ENCODE measurements at places on chromosomes 1 and 21.

- DNase-seq: no peak
Observed at GRCh38 chr1:244800821-244801220, 34.6 kb upstream of the COX20 start.

GRCh38 chr21:18759267-18759666 is 355.7 kb upstream of the TMPRSS15 start:
- no peak for DNase-seq

- DNase-seq: no peak
Observed at GRCh38 chr21:42650441-42651421, 2.7 kb upstream of the PDE9A start.

GRCh38 chr1:223230161-223230881 is 87.3 kb upstream of the TLR5 start:
- DNase-seq: peak; percentile 32

DNA sequence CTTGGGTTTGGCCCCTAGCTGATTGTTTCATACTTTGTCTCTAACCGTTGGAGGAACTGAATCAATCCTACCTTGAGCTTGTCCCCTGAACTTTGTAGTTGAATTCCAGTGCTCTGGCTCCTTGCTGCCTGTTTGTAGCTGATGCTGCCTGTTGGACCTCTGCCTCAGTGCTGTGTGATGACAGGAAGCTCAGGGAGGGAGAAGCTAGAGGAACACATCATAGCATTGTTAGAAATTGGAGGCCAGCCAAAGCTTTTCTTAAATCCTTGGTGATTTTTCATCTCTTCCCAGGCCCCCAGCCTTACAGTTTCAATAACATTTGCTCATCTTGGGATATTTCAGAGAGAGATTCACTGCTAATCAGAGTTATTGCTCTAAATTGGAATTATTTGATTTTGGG is 34.0 kb downstream of the MACF1 start:
- DNase-seq: no peak

DNA sequence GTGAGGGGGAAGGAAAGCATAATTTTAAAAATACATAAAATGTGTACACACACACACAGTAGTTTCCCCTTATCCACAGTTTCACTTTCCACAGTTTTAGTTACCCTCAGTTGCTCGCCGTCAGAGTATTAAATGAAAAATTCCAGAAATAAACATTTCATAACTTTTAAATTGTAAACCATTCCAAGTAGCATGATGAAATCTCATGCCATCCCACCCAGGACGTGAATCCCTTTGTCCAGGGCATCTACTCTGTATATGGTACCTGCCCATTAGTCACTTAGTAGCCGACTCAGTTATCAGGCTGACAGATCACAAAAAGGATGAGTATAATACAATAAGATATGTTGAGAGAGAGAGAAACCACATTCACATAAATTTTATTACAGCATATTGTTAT is 36.2 kb downstream of the EPS15 start:
- DNase-seq: no peak

DNA sequence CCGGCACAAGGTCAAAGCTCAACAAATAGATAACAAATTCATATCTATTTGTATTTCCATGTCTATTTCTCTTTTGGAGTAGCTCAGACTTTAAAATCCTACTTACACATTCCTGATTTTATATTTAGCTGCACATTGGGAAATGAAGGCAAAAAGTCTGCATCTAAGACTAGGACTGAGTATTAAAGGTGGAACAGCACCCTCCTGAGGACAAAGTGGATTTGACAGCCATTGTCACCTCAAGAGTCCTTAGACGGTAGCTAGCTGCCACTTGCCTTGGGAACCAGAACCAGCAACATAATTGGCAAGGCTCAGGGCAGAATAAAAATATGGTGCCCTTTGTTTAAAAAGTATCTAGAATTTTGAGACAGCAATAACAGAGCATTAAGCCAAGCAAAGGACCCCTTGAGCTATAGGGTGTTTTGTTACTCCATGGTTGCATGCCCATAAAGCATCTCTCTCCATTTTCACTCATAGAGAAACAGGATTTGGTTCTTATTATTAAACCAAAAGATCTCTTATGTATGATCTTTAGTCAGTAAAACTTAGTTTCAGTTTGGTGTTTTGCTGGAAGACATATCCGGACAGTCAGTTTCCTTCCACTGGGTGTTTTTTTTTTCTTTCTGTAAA is 30.0 kb upstream of the SGIP1 start:
- DNase-seq: peak; percentile 74

DNA sequence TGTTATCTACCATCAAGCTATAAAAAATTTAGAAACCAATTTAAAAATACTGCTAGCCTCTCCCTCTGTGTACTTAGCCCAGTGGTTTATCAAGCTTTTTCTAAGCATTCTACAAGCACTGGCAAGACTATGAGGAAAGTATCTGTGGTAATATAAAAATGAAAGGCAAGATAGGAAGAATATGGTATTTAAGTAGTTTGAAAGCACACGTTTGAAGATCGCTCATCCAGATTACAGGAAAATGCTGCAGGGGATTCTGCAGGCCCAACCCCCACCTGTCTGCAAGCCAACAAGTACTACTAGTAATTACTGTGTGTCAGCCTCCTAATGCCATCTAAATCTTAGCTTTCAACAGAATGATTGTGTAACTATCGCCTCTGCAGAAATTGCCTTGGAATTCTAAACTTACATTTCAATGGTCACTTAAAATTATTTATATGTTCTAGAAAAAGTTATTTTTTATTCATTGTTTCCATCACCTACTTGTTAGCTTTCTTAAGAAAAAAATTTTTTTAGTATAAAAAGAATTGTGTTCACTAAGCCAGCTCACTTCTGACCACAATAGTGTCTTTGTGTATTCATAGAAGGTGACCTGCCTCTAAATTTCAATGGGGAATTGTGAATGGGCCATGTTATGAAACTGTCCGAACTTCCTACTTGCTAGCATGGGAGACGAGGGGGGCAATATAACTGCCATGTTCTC is 8.5 kb downstream of the ERRFI1 start:
- DNase-seq: no peak

GRCh38 chr1:198064181-198064580 is 92.6 kb upstream of the NEK7 start:
- DNase-seq: no peak

DNA sequence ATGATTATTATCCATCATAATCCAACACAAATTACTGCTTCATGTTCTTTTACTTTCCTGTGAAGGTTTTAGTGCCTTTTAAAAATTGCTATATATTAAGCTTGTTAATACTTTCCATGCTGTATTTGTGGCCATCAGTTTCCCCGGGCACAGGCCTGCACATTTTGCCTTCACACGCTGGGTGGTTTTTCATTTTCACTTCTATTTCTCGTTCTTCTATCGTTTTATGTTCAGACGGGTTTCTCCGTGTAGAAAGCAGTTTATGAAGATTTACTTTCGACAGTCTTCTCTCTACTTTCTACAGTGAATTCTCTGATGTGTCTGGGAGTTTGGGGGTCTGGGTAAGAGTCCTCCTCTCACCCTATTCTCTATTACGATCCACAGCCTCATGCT is 9.5 kb downstream of the RUNX3 start:
- no peak for DNase-seq

GRCh38 chr1:198118134-198118533 is 38.7 kb upstream of the NEK7 start:
- no peak for DNase-seq

- no peak for DNase-seq
Observed at GRCh38 chr1:240194120-240194519, 102.4 kb downstream of the FMN2 start.

GRCh38 chr1:21337010-21337437 is 46.8 kb upstream of the ECE1 start:
- no peak for DNase-seq

DNA sequence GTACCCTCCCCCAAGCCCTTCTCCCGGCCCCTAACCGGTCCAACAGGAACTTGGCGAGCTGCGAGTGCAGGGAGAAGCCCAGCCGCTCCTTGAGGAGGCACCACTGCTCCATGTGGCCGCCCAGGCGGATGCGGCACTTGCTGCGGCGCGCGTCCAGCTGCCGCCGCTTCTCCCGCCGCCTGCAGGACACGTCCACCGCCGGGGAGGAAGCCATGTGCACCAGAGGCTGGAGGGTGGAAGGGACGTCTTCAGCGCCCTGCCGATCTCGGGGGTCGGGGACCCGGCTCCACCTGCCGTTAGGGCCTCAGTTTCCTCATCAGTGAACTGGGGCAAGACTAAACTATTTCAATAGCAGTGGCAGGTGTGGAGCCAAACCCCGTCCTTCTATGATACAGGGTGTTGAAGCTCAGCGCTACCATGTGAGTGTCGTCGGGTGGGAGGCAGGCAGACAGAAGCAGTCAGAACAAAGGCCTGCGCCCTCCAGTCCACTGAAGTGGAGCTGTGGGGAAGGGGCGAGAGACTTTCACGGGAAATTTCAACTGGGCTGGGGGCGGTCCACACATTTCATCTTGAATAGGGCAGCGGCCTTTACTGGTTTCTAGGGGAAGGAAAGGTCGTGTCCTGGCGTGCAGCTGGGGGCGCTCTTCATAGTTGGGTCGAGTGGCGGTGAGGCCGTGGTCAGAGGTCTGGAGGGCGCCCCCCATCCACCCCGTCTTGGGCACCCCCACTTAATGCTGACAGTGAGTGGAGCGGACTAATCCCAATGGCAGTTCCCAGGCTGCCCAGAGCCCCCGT is 592 bp downstream of the ZNF692 start:
- peak; percentile 95 for DNase-seq

DNA sequence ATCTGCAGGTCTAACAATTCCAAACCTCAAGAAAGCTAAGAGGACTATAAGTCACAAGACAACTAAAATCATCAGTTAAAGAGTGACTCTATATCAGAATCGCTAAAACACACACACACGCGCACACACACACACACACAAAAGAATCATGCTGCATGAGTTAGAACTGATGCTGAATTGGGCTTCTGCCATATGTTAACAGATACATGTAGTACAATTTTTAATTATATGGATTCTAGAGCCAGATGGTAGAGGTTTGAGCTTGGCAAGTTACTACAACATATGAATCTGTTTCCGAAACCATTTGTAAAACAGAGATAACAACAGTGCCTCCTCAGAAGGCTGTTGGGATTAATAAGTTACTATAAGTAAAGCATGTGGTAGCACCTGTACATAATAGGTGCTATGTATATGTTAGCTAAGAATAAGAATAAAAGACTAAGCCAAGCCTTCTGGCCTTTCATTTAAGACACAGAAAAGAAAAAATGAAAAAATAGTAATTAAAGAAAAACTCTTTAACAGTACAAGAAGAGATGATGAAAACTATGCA is 17.9 kb downstream of the EPRS1 start:
- no peak for DNase-seq

- peak; percentile 76 for DNase-seq
Observed at GRCh38 chr1:32200226-32201010, at the start of gene CCDC28B. CCDC28B (plus strand) TSS chr1:32200595; CDS start chr1:32201936, 1,341 bp downstream.

DNA sequence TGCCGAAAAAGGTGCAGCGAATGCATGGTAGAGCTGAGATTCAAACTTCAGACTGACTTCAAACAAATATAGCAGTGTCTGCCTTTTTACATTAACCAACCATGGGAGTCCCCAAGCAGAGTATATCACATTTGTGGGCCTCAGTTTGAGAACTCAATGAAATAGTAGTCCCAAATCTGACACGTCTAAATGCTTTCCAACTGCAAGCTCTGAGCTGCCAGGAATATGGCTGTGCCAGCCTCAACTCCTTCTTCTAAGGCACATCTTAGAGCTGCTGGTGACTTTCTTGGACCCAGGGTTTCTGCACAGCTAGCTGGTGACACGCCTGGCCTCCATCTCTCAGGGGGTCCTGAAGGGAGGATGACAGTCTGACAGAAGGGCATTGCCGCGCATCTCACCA is 78.8 kb upstream of the SLC2A1 start:
- no peak for DNase-seq

GRCh38 chr1:17729909-17730308 is 25.2 kb upstream of the ACTL8 start:
- no peak for DNase-seq
